Stimulated activated CD4-positive, alpha-beta T cell treated with anti-CD3 and anti-CD28 coated beads, Interleukin-2, amount 100 ng/mL, for 24 hours (primary cell): ENCODE measurements at places on chromosomes 1 and 21.

GRCh38 chr1:34460193-34460592 is 283.5 kb downstream of the C1orf94 start:
- DNase-seq: peak; percentile 54

DNA sequence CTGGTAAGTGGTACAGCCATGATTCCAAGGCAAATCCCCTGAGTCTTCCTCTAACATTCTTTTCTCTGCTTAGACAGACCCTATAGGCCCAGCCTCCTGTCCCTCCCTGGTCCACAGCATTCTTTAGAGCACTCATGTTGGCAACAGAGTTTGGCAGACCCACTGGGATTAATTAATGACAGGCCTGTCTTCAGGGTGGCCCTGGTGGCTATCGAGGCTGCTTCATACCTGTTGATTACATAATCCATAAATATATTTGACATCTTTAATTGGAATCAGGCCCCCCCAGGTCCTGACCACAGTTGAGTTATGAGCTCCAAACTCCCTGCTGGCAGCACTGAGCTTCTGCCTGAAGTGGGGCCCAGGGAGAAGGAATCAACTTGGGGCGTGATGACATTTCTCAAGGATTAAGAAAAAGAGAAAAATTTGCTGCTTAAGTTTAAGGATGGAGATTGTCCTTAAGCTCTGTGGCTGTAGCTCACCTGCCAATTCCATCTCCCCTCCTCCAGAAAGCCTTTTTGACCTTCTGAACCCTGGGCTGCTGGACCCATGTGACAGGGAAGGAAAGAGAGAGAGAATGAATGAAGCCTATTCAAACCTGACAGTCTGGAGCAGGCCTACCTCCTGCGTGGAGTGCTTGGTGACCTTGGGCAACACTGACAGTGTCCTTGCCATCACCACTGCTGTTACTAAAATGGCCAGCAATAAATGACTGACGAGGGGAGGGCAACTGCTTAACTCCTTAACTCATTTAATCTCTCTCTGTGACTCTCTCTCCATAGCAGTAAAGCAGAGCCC is 156.6 kb downstream of the TRABD2B start:
- DNase-seq: no peak

DNA sequence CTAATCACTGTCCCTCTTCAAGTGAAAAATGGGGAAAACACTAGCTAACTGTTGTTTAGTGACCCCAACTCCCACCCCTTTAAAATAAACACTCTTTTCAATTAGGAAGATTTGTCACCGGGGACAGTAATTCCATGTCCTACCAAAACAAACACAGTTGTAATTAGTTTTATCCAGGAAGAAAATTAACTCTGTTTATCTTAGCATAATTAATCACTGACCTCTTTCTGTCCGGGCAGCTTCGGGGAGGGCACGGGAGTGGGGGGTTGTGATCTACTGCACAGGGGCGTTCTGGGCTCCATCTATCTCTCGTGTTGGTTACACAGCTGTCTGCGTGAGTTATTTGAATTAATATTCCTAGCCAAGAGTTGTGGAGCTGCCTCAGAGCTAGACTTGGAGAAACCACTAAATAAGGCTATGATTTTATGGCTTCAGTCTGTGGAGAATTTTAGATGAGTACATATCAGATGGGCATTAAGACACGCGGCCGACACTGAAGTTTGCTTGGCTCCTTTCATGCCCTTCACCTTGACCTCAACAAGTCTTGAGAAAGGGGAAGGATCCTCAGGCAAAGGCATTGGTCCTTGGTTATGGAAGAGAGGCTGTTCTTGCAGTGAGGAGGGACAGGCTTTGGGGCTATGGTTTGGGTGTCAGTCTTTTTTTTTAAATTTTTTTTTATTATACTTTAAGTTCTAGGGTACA is 102.0 kb upstream of the TRABD2B start:
- DNase-seq: no peak

DNA sequence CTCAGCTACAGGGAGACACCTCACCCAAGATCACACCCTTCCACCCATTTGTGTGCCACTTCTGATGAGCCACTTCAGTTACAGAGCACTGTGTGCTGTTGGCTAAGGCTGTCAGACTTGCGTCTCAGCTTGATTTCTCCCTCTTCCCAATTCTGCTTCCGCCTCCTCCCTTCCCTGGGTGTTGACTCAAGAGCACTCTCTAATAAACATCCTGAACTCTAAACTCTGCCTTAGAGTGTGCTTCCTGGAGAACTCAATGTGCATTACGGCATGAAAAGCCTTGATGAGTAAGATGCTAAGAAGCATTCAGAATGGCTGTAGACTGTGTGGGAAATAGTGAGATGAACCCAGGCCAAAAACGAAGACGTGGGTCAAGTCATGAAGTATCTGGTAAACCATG is 54.9 kb upstream of the S1PR1 start:
- DNase-seq: no peak

DNA sequence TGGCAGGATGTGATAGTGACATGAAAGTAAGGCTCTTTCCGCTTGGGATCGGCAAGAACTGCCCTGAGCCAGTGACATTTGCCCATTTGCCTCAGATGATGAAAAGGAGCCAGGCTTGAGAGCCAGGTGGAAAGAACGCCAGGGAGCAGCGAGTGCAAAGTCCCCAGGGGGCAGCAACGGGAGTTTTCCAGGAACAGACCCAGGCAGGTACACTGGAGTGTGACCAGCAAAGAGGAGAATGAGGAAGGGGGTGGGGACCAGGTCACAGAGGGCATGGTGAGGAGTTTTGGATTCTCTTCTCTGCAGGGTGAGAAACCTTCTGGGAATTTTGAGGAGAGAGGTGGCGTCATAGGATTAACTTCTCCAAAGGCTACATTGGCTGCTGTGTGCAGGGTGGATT is 10.8 kb upstream of the ETS2 start:
- no peak for DNase-seq

DNA sequence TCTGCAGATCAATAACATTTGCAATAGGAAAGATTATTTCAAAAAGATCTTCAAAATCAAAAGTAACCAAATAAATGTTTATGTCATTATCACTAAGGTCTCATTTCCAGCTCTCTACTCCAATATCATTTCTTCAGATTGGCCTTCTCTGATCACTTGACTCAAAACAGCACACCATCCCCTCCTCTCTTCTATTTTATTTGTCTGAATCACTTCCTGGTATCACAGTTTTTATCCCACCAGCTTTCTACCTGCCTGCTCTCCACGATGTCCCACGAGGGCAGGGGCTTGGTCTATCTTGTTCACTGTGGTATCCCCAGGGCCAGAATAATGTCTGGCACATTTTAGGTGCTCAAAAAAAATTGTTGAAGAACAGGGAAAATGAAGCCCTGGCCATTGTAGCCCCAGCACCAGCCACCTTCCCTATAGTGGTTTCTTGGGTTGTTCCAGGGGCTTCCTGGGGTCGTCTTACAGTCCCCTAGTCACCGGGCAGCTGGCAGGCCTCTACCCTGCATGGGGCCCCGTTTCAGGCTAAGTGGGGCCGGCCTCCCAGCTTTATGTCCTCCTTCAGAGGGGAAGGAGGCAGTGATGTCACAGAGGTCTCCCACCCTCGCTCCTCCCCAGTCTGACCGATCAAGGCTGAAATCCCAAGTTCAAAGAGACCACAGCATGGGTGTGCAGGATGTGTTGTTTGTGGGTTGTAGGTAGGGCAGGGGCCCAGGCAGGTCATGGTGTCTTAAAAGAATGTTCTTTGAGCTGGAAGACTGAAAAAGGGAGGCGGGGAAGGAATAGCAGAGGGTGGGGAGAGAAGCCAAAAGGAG is 3.5 kb upstream of the PADI1 start:
- no peak for DNase-seq

DNA sequence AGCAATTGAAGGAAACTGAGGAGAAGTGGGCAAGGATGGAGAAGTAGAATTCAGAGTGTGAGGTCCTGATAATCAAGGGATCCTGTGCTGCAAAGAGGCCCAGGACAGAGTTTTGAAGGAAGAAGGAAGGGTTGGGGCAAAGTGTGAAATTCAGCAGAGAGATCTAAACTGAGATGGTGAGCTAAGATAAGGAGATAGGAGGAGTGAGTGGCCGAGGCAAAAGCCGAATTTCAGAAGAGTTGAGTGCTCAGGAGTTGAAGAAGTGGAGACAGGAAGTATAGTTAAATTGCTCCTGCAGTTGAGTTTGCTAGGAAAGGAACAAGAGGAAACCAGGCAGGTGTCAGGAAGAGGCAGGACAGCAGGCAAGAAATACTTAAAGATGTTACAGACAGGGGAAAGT is 16.4 kb upstream of the MAPKAPK2 start:
- DNase-seq: no peak

- no peak for DNase-seq
These were observed 2.7 kb downstream of the PTGFR start for GRCh38 chr1:78493451-78493850.

GRCh38 chr1:61337981-61338848 is 255.9 kb downstream of the NFIA start:
- no peak for DNase-seq

- no peak for DNase-seq
These were observed 16.8 kb upstream of the PLEKHM2 start for GRCh38 chr1:15667362-15667761.

DNA sequence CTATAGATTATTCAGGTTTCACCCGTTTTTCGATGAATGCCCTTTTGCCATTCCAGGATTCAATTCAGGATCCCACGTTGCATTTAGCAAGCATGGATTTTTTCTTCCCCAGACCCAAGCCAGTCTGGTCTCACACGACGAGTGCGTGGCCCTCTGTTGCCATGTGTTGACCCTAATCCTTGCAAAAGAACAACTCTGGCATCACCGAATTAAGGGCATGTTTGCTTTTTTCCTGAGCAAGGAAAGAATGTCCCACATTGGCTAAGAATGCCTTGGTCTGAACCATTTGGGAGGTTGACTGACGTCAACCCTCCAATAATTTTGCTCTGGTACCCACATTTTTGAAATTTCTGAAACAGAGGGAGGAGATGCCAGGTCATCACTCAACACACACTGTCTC is 153.0 kb upstream of the WNT4 start:
- no peak for DNase-seq

DNA sequence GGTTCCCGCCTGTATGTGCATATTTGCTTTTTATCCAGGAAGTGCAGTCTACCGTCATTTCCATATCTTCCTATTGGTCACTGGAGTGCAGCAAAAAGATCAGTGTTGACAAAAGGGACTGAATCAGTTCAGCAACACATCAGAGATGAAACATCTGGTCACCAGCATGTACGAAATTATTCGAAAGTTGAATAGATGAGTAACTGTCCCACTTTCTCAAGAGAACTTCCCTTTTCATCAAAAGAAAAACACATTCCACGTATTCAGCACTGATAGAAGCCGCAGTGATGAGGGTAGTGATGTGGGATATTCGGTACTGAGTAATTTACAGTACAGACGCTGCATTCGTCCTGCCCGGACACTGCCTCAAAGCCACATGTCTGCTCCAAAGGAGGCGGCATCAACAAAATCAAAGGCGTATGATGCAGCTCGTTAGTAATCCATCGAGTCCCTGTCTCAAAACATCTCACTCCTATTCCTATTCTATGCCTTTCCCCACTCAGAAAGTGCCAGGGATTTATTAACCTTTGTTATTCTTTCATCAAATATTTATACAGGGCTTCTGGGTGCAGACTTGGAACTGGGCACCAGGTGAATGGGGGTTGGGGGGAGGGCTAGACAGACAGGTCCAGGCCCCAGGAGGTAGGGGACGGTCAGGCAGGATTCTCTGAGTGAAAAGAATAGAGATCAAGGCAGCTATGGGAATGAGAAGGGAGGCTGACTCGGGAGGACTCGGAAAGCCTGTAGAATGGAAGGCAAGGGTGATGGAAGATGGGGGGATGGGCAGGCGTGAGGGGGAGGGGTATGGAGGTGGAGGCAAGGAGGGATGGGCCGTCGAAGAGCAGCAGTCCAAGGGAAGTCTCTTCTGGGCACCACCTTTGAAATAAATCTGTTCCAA is 79.5 kb upstream of the SLC45A1 start:
- no peak for DNase-seq

DNA sequence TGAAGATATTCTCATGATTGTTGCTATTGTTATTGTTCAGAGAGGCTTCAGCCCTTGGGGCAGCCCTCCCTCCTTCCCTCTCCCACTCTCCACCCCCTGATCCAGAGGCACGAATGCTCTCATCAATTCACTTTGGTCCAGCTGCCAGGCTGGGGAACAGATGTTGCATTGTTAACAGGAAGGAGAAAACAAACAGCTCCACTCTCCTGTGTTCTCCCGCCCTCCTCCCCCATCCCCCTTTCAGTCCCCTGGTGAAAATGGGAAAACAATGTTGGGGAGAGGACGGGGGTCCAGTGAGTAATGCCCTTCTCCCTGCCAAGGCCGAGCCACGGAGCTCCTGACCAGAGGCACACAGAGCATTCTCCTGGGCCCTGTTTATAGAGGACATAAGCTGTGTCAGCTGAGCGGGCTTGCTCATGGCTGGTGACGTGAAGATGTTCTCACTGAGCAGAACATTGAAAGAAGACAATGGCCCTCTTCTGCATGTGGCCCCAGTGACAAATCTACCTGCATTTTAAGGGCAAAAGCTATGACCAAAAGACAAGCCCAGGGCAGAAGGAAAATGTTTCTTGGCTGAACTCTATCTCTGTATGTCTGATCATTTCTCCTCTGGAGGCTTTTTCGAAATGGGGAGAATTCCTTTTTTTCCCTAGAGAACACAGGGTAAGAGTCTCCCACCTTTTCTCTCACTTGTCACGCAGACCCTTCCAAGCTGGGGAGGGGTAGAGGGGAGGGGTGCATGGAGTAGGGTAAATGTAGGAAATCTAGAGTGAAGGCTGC is 111.7 kb downstream of the GLUL start:
- no peak for DNase-seq

GRCh38 chr1:208509072-208509471 is 264.9 kb upstream of the PLXNA2 start:
- DNase-seq: no peak
